CD4-positive, alpha-beta T cell treated with Interleukin-1 beta for 1 hour (primary cell): ENCODE measurements at places on chromosomes 1 and 21.
A peak's percentile ranks its signal among the peaks of the same experiment; 100 is the strongest.

- DNase-seq: no peak
These were observed 1.6 kb downstream of the KDM1A start for GRCh38 chr1:23020706-23021405.

GRCh38 chr1:206573319-206573718 is 38.9 kb downstream of the EIF2D start:
- no peak for DNase-seq

DNA sequence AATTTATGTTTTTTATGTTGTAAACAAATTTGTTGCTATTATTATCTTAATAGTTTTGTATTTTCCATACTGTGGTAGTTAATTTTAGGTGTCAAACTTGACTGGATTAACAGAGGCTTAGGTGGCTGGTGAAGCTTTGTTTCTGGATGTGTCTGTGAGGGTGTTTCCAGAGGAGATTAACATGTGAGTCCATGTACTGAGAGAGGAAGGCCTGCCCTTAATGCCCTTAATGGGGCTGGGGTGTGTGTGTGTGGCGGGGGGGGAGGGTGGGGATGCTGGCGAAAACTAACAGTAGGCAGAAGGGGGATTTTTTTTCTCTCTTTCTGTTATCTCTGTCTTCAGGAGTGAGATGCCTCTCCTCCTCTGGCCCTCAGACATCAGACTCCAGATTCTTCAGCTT is 1.9 kb downstream of the OR14A16 start:
- DNase-seq: no peak

- DNase-seq: no peak
These were observed 23.7 kb upstream of the HFM1 start for GRCh38 chr1:91428182-91428798.

GRCh38 chr1:46298387-46298786 is 5.0 kb downstream of the LRRC41 start:
- no peak for DNase-seq

GRCh38 chr1:171420810-171421209 is 64.5 kb upstream of the PRRC2C start:
- DNase-seq: peak; percentile 10

GRCh38 chr21:41965461-41966013 is 11.7 kb upstream of the C2CD2 start:
- no peak for DNase-seq

DNA sequence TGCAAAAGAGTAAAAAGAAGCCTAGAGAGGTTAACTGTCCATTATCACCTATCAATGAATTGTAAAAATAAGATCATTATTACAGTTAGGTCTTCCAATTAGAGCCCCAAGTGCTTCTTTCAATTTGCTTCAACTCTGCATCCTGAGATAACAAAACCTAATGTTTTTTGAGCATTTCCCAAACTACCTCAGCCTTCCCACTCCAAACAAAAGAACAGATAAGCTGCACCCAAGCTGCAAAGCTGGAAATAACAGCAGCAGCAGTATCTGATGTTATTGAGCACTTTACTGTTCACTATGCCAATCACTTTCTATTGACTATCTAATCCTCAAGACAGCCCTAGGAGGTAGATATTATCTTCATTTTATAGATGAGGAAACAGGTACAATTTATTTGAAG is 97.1 kb upstream of the SLFNL1 start:
- DNase-seq: no peak

DNA sequence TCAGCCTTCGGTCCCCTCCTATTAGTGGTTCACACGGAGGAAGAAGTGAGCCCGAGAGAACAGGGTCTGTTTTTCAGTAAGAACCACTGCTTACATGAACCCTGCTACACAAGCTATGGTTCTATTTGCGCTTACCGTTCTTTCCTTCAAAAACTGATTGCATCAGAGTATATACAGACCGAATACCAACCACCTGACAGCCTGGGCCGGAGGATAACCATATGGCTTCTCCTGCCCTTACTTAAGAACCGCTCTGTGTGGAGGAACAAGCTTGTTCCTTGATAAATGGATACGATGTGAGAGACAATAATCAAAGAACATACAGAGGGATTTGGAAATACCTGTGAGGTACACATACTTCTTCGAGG is 1.1 kb upstream of the KCNT2 start:
- DNase-seq: no peak

- DNase-seq: no peak
These were observed 17.6 kb downstream of the NES start for GRCh38 chr1:156659661-156659987.

- no peak for DNase-seq
These were observed 50.9 kb downstream of the SH3BGR start for GRCh38 chr21:39502631-39503030.

DNA sequence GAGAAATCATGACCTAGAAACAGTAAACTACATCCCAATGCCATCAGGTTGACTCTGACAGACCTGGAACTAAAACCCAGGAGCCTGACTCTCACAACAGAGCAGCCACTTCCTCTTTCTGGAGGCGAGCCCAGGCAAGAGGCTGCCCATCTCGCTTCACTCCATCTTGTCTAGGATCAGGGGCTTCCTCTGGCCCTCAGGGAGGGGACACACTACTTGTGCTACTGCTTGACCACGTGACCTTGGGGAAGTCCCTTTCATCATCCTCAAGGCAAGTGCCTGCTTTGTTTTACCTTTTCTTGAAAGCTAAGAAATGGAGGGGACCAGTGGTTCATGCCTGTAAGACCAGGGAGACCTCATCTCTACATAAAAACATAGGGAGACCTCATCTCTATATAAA is 2.6 kb upstream of the TENT5B start:
- DNase-seq: no peak

DNA sequence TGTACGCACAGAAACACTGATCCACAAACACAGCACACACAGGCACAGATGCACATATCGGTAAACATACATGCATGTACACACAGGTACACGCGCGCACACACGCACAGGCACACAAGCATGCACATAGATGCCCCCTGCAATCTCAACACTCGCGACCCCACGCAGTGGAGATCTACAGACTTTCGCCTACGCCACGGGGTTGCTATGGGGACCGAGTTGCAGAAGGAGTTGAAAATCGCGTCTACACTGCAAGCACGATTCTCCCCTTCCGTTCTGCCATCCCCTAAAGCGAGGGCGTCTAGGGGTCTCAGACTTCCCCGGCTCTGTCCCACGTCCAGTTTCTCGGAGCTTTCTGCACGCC is 826 bp downstream of the TRIM17 start:
- DNase-seq: no peak

DNA sequence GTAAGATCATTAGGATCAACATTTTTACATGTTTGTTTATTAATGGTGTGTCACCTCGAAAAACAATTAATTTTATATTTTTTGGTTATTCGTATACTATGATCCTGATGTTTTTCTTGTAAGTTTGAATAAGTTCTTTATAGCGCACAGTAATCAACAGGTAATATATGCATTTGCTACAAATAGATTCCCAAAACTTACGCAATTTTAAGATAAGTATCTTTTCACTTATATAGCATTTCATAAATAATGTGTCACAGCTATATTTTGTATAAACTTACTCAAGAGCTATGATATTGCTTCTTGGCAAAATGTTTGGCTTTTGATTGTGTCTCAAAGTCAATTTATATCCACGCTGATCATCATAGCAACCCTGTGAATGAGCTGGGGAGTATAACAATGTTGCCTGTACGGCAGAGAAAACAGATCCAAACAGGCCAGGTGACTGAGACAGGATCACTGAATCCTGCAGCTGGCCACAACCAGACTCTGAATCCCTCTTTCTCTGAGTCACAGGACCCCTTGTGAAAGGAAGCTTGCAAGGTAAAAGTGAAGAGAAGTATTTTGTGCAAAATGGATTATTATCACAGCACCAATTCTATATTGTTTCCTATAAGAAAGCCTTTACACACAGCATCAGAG is 48.6 kb downstream of the GNG12 start:
- DNase-seq: no peak

GRCh38 chr1:237205400-237206064 is 163.5 kb downstream of the RYR2 start:
- DNase-seq: no peak

DNA sequence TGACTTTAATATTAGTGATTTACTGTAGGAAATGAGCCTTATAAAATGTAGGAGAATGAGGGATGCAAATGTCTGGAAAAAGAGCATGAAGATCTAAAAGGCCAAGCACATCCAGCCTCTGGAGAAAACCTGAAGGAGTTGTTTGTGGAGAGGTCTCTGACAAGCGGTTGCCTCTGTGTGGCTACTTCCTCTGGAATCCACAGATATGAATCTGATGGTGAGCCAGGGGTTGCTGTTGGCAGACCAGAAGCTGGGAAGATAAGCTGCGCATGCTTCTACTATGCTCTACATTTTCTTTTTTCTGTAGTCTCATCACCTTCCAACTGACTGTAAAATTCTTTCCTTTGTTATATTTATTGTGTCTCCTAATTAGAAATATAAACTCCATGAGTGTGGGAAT is 248.6 kb downstream of the OLFM3 start:
- no peak for DNase-seq

- no peak for DNase-seq
These were observed 16.6 kb downstream of the GPATCH2 start for GRCh38 chr1:217614200-217614712.

- peak; percentile 48 for DNase-seq
These were observed 33.9 kb upstream of the LGALS8 start for GRCh38 chr1:236489710-236490377.

GRCh38 chr1:6870571-6870970 is 85.3 kb downstream of the CAMTA1 start:
- DNase-seq: no peak

DNA sequence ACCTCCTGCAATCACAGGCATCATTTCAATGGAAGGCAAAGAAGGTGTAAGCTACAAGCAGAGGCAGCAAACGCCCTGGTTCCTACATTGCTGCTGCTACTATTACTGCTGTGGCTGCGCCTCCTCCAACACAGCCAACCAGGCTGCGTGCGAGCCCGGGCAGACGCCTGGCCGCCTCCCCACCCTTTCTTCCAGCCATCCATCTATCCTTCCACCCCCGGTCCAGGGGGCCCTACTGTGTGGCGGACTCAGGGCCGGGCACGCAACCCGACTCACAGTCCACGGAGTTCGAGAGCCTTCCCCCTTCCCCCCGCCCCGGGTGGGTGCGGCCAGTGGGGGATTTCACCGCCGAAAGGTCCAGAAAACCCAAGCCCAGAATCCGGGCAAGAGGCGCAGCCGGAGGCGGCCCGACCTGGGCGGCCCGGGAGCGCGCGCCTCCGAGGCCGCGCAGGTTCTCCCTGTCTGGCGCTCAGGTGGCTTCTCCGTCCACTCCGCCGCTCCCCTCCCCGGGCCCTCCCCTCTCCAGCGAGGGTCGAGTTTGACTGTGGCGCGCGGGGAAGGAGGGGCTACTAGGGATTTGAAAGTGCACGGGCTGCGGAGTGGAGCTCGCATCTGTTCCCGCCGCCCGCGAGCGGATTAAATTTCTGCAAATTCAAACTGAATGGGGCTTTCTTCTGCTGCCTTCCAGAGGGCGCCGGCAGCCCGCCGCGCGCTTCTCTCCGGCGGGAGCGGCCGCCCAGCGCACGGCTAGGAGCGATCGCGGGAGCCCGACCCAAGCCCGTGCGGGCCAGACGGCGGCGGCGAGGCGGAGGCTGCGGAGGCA is at the start of gene HUNK:
Gene HUNK (plus strand): TSS at position 569 of the 823 bp plus-strand sequence. CDS start 655 bp downstream, outside the sequence.
- no peak for DNase-seq

DNA sequence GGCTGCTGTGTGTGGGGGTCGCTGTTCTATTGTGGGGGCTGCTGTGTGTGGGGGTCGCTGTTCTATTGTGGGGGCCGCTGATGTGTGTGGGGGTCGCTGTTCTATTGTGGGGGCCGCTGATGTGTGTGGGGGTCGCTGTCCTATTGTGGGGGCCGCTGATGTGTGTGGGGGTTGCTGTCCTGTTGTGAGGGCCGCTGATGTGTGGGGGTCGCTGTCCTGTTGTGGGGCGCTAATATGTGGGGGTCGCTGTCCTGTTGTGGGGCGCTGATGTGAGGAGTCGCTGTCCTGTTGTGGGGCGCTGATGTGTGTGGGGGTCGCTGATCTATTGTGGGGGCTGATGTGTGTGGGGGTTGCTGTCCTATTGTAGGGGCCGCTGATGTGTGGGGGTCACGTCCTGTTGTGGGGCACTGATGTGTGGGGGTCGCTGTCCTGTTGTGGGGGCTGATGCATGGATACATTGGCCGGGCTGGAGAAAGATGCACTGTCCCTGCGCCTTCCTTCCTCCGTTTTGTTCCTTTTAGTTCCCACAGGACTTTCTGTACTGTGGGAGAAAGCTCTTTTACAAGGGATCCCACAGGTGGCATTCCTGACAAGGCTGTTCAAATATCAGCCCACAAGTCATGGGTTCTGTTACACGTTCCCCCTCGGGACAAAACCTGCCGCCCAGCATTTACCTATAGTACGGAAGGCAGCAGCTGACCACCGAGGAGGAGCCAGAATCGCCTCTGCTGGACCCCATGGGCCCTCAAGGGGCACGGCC is 27.5 kb downstream of the SETD4 start:
- no peak for DNase-seq

DNA sequence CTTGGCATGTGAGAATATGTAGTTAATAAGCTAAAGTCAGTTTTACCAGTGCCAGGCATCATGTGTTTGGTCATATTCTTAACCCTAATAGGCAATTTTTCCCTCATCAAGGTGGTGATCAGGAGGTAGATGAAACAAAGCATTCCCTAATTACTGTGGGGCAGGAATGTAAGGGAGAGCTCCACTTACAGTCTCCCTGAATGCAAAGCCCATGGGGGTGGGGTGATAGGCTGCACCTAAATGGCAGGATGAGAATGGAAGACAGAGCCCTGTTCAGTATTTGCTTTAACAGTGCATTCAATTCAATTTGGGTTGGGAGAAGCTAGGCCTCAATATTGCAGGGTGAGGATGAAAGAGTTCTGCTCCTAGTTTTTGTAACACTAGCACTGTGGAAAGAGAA is 23.4 kb downstream of the ZNF678 start:
- no peak for DNase-seq

GRCh38 chr1:8061210-8061609 is 35.1 kb upstream of the ERRFI1 start:
- DNase-seq: no peak

DNA sequence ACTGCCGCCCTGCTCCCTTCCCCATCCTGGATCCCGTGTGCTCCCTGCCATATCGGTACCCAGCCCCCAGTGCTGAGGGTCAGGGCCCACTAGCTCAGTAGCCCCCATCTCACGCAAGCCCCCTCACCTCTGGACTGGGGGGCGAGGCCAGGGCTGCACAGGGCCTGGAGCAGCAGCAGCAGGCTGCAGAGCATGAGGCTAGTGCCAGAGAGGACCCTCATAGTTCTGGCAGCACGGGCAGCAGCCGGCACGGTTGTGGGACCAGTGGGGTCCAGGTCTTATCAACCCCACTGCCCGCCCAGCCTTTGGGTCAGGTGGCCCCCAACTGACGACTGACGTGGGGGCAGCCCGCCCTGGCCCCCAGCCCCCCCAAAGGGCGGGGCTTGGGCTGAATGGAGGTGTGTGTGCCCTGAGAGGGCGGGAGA is at the start of gene MATN1:
Gene MATN1 (minus strand): TSS at position 255 of the 425 bp plus-strand sequence. CDS start 34 bp downstream, at position 221.
- no peak for DNase-seq

GRCh38 chr1:20386323-20387081 is 95.8 kb downstream of the VWA5B1 start:
- DNase-seq: no peak
